ENCODE measurements at places on chromosomes 5 and 9. TPM values are rescaled to one million over a fixed set of nuclear protein-coding genes. Genes with fewer than 3 reads are reported as not detected.
A peak's percentile ranks its signal among the peaks of the same experiment; 100 is the strongest.

DNA sequence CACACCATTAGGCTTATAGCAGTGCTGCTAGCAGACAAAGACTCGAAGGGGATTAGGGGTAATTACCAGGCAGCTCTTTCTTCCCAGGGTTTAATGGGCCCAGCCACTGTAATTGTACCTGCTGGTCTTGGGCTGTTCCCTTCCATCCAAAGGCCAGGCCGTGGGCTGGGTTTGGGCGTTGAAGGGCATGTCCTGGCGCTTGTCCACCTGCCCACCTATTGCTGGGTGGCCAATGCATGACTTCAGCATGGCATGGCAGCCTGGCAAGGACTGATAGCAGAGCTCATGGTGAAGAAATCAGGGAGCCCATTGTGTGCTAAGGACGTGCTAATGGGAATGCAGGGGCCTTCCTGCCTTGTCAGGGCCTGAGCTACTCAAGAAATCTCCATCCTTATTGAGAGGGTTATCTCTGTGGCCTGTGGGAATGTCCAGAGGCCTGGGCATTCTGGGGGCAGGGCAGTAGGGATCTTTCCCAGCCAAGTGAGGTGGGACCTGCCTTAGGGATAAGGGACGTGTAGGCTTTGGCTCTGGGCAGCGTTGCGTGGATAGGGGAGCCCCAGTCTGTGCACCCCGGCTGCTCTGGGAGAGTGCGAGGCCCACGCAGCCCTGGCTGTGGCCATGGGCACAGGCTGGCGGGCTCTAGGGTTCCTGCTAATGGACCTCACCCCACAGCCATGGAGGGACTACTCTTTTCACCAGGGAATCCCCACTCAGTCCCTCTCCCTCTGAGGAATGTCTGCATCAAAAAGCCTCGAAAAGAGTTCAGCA, 116.1 kb upstream of the PITX1 start:
- no peaks in the 10 kb centered on the region for H3K36me3 ChIP-seq
- no peak overlapping the region for H3K4me3 ChIP-seq
- DNase-seq: no peak
- H3K4me1 ChIP-seq: no peaks in the 10 kb centered on the region
- peaks cover 10% of the 10 kb centered on the region for H3K27me3 ChIP-seq

GRCh38 chr5:88889189-88890069, 6.4 kb upstream of the MEF2C start:
- peak overlapping the region; percentile 70 for H3K27ac ChIP-seq
- peak; percentile 33 for DNase-seq
- H3K36me3 ChIP-seq: no peaks in the 10 kb centered on the region
- peaks cover 26% of the 10 kb centered on the region for H3K4me1 ChIP-seq
- peak overlapping the region; percentile 89 for H3K4me3 ChIP-seq

DNA sequence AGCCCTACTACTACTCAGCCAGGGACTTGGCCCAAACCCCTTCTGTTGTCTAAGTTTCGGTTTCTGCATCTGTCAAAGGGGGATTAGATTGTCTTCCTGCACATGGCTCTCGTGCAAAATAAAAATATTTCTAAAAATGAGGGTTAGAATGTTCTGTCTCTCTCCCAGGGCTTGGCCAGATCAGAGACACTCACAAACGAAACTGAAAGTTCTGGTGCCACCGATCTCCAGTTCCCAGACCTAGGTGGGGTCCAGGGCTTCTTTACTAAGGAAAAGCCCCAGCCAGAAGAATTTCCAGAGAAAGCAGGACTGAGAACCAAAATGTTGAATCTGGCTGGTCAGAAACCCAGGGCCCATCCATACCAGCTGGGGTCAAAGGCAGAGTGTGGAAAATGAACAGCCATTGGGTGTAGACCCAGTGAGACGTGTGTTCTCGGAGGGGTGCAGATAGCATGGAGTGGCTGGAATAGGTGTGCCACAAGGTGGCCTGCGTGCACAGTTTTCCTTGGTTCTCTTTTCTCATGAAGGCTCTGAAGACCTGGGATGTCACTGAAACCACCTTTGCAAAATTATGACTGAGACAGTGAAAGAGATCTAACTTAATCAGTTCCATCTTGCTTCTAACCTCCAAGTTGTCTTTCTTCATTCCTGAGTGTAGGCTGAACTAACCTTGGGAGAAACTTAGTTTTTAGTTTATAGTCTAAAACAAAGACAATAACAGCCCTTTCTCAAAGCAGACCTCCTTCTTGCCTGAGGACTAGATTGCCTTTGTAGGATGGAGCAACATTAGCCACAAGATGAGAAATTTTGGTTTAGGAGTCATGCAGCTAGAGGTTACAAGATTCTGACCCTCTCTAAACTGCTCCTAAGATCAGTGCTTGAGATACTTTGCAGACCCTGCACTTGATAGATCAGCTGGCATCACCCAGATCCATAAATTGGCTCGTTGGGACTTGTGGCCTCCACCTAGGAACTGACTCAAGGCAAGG, 2.3 kb upstream of the SLC23A1 start:
- no peaks in the 10 kb centered on the region for H3K27me3 ChIP-seq
- H3K36me3 ChIP-seq: no peaks in the 10 kb centered on the region
- no peak overlapping the region for H3K4me3 ChIP-seq
- H3K4me1 ChIP-seq: no peaks in the 10 kb centered on the region

DNA sequence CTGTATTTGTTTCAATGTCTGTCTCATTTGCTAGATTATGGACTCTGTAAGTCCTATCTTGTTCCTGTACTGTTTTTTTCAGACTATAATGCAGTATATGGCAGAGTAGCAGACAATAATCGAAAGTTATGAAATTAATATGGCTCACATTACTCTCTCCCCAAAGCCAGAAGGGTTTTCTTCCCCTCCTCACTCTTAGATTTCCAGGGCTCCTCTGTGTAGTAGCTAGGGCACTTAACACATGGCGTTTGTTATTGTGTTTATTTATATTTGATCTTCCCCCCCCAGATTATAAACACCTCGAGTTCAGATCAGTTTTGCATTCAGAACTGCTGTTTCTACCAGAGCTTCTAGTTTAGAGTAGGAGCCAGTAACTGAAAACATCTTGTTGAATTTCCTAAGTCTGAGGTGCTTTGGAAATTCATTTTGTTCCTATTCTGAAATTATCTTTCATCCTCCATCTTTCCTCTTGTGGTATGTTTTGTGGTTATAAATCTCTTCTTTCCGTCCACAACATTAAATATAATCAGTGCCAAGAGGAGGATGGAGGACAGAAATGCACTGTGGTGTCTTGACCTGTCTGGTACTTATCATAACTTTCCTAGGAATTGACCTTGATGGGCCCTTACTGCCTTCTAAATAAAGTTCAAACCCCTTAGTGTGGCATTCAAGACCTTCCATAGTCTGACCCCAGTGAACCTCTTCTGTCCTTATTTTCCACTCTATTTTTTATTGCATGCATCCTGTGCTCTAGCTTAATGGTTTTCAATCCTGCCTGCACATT, 27.0 kb downstream of the TLE4 start:
- peaks cover 37% of the 10 kb centered on the region for H3K36me3 ChIP-seq
- no peak overlapping the region for H3K27ac ChIP-seq
- no peak for DNase-seq
- peaks cover 25% of the 10 kb centered on the region for H3K4me1 ChIP-seq
- no peak overlapping the region for H3K4me3 ChIP-seq

- H3K27ac ChIP-seq: no peak overlapping the region
- H3K27me3 ChIP-seq: no peaks in the 10 kb centered on the region
- peaks cover 39% of the 10 kb centered on the region for H3K36me3 ChIP-seq
- H3K4me1 ChIP-seq: no peaks in the 10 kb centered on the region
Measured at GRCh38 chr5:141384471-141385267, 2.1 kb downstream of the PCDHGA7 start.

DNA sequence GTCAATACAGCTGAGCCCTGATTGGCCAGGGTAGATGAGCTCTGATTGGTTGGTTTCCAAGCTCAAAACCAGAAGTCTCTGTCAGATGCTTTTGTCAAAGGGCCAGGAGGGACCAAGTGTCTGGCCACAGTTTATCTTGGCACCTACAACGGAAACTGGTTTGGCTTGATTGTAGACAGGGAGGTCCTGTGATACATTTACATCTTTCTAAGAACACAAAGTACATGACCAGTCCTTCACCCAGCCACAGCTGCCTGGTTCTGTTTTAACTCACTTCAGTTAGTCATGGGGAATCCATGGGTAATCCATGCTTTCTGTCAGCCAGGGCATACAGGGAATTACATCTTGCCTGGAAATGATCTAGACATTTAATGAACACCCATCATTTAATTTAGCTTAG, 171.2 kb downstream of the SLC12A2 start:
- no peak for DNase-seq
- H3K36me3 ChIP-seq: peaks cover 18% of the 10 kb centered on the region
- no peak overlapping the region for H3K27ac ChIP-seq
- H3K4me3 ChIP-seq: no peak overlapping the region
- no peaks in the 10 kb centered on the region for H3K27me3 ChIP-seq

DNA sequence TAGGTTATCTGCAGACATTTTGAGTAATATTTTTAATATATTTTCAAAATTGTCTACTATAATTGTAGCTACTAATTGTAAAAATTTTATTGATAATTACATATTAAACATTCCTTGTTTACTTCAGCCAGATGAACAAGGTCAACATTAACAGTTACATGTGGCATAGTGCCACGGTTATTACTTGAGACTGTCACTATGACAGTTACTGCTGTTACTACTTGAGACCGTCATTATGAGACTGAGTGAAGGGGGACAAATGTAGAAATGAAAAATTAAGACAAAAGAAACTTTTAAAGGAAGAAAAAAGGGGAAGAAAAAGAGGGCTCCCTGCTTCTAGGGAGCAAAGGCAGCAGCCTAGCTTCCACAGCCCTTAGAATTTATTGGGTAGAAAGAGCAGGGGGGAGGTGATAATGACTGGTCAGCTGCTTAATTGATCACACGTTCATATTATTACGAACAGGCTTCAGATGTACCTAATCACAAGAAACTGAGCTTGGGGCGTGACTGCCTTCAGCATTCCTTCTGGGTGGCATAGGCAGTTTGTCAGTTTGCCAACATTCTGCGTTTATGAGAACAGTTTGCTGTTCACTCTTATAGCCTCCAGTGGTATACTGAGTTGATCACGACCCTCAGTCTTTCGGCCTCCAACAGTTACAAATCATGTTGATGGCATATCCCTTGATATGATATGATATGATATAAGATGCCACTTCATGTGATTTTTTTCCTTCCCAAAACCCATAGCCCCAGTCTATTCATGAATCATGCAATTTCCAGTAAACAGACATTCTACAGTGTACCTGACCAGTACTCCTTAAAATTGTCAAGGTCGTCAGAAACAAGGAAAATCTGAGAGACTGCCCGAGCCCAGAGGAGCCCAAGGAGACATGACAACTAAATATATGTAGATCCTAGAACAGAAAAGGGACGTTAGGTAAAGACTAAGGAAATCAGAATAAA, 13.1 kb downstream of the MARCHF6 start:
- no peak overlapping the region for H3K4me3 ChIP-seq
- H3K36me3 ChIP-seq: peaks cover 6% of the 10 kb centered on the region
- peaks cover 30% of the 10 kb centered on the region for H3K4me1 ChIP-seq
- no peak for DNase-seq
- no peak overlapping the region for H3K27ac ChIP-seq

DNA sequence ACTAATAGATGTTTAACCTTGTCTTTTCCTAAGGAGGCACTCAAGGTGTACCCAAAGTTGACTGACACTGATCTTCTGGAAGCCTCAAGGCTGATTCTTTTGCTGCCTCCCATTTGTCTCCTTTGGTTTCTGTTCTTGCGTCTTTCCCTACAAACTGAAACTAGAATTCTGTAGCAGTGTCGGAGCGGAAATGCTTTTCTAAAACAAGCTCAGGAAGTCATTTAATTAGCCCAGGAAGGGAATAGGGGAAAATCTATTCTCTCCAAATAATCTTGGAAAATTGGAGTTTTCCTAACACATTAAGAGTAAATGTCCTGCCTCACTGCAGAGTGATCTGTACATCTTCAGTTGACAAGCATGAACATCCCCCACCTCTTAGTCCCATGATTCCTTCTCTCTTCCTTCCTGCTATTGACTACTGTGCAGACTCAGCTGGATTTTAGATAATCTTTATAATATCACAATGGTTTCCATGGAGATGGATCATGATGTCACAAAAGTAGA, 182.7 kb downstream of the NR3C1 start:
- DNase-seq: no peak
- peak overlapping the region; percentile 5 for H3K27ac ChIP-seq
- H3K4me3 ChIP-seq: no peak overlapping the region
- H3K36me3 ChIP-seq: peaks cover 3% of the 10 kb centered on the region

GRCh38 chr5:36570301-36571095, 35.9 kb upstream of the SLC1A3 start:
- H3K27me3 ChIP-seq: no peaks in the 10 kb centered on the region
- no peak overlapping the region for H3K27ac ChIP-seq
- DNase-seq: no peak
- H3K4me3 ChIP-seq: no peak overlapping the region

DNA sequence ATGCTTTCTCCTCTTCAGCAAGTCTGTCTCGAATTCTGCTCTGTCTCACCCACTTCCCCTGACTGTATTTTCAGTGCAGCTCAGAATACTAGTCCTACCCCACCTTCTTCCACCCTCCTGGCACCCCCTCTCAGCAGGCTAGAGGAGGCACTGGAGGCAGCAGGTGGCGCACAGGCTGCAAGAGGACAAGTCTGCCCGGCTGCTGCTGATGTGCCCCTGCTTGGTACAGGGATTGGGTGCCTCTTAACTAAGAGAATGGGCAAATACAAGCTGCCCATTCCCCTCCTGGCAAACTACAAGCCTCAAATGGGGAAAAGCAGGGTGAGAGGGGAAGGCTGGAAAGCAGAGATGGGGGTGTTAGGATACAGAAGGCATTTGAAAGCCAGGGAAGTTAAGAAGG, 5.1 kb downstream of the TLN1 start:
- no peaks in the 10 kb centered on the region for H3K4me1 ChIP-seq
- peaks cover 14% of the 10 kb centered on the region for H3K36me3 ChIP-seq
- no peak for DNase-seq
- H3K4me3 ChIP-seq: no peak overlapping the region

GRCh38 chr5:120388016-120388781, 75.9 kb upstream of the PRR16 start:
- H3K27me3 ChIP-seq: no peaks in the 10 kb centered on the region
- no peak for DNase-seq
- H3K36me3 ChIP-seq: no peaks in the 10 kb centered on the region
- no peak overlapping the region for H3K27ac ChIP-seq
- no peaks in the 10 kb centered on the region for H3K4me1 ChIP-seq
- H3K4me3 ChIP-seq: no peak overlapping the region

SV2C gene
- 0.66 TPM for total RNA-seq

NR3C1 gene
- 1.3 TPM for total RNA-seq

NUDT12 gene
- total RNA-seq: 17.6 TPM

FXN gene
- total RNA-seq: 26.7 TPM

WNT8A gene
- not detected for total RNA-seq

QRFP gene
- not detected for total RNA-seq
